EH (cell line): ENCODE measurements at places on chromosomes 7 and 10.

DNA sequence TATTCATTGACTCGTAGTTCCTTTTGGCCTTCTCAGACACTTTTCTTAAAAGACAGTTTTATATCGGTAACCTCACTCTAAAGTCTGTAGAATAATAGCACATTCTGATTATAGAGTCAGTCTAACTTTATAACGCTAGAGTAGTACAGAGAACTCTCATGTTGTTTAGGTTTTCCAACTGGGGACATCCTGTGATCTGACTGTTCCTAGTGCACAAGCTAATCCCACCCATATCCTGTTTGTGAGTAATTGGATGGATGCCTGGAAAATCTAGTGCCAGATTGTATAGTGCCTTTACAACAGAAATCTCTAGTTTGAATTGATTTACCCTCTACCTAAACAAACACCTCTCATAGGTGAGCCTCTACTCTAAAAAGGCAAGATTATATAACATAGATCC lies 107.4 kb downstream of the ZEB1 start:
- DNase-seq = peak; percentile 85

DNA sequence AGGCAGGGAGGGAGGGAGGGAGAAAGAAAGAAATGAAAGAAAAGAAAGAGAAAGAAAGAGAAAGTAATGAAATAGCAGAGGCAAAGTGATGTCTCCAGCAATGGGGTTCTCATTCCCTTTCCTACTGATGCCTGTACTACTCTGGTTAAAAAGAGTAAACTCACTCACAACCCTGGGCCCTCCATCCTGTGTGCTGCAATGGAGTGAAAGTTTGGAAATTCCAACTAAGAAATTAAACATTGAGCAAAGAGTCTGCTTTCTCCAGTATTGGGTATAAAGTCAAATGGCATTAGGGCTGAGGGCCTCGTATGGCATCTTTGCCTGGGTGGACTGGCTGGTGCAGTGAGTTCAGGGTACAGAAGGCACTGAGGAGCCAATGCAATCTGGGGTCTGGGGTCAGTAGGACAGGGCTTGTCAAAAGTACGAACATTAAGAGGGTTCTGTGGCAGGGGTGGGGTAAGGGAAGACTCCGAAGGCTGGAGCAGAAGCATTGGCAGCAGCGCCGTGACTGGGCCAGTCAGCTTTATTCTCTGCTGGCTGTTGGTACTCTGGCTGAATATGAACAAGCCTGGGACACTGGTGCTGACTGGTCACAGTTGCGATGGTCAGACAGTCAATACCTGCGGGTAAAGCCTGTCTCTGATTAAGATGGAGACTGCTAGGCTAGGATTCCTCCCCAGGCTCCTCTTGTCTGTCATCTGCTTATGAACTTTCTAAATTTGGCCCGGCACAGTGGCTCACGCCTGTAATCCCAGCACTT lies 24.1 kb upstream of the TNS3 start:
- DNase-seq = no peak

GRCh38 chr10:128083191-128083895 lies 42.9 kb downstream of the MKI67 start:
- no peak for DNase-seq

GRCh38 chr7:69047151-69047754 lies 551.0 kb upstream of the AUTS2 start:
- no peak for DNase-seq

DNA sequence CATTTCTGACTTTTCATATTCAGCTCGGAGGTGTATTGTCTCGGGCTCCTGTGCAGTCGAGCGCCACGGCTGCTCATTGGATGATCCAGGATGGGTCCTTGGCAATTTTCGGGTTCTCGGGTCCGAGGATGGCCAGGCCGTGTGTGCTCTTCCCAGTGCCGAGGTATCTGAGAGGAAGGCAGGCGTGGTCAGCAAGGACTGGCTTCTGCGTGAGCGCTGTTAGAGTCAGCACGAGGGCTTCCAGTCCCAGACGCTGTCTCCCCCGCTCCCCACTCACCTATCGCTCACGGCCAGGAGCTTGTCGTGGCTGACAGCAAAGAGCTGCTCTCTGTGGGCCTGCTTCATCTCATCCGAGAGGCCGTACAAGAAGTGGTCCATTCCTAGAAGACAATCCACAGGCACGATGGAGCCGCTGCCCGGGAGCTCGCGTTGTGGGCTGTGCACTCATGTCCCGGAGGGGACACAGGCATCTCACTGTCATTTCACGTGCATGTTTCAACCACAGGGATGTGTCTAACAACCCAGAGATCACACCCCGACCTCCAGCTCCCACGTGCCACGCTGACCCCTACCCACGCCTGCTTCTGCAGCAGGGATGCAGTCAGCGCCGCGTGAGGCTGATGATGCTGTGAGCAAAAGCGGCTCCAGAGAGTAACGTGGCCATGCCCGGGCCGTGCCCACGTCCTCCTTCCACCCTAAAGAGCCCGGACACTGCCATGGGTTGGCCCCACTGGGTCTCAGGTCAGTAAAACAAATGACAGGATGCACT lies 34.4 kb downstream of the PITRM1 start:
- DNase-seq = no peak

DNA sequence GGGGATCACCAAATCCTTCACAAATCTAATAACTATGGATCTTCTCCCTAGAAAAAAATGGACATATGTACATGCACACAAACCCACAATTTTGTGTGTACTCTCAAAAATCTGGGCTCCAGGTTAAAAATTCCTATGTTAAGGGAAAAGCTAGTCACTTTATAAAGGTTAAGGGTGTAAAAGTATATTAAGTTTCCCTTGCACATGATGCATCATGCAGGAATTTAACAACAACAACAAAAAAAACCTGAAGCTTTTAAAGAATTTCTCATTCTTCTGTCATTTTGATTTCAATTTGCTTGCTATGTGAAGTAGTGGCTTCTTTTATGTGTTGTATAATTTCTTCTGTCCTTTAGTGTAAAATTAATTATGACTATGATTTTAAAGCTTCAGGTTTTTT lies 123.7 kb downstream of the CNOT4 start:
- DNase-seq = peak; percentile 33

DNA sequence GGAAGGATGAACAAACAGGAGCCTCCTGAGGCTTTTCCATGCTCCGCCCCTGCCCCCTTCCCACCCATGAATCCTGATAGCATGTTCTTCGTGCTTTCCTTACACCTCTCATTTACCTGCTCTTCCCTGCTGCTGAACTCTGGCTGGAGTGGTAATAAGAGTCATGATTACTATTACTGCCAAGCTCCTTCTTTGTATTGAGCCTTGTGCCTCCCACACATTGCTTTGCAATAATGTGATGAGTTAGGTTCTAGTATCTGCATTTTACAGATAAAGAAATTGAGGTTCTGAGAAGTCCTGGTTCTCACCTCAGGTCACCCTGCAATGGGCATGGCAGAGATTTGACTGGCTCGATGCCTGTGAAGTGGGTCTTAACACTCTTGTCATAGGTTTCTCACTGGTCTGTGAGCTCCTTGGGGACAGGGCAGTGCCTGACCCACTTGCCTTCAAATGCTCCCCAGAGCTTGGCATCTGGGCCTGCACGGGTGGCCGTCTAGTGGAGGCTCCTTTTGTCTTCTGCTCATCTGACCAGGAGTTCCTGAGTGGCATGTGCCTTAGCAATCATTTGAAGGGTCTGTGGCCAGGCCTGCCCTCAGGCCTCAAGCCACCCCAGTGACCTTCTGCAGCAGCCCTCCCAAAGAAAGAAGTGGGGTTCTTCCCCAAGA lies 309.2 kb upstream of the ZMIZ1 start:
- no peak for DNase-seq

GRCh38 chr7:47483604-47484273 lies 98.2 kb downstream of the TNS3 start:
- DNase-seq = peak; percentile 34

DNA sequence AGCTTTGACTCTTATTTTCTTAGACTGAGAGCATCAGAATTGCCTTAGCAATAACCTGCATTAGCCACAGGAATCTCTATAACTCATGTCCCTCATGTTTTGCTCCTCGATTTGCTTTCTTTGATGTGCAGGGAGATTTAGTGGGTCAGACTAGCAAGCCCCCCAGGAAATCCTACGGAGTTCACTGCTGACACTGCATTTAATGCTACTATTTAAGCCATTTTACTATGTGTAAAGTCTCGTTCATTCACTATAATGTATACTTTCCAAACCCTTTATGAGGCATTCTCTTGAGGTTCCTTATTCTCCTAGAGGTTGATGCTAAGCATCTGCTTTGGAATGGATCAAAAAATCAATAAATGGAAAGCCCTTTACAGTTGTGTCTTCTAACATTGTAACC lies 28.4 kb downstream of the DYNC1I1 start:
- DNase-seq = no peak

- DNase-seq = no peak
Observed at GRCh38 chr7:26370011-26370410, 78.3 kb downstream of the SNX10 start.

- DNase-seq = peak; percentile 72
Observed at GRCh38 chr7:106737202-106737562, 76.2 kb upstream of the CCDC71L start.

GRCh38 chr10:119131512-119132240 lies 27.8 kb downstream of the DENND10 start:
- peak; percentile 43 for DNase-seq

DNA sequence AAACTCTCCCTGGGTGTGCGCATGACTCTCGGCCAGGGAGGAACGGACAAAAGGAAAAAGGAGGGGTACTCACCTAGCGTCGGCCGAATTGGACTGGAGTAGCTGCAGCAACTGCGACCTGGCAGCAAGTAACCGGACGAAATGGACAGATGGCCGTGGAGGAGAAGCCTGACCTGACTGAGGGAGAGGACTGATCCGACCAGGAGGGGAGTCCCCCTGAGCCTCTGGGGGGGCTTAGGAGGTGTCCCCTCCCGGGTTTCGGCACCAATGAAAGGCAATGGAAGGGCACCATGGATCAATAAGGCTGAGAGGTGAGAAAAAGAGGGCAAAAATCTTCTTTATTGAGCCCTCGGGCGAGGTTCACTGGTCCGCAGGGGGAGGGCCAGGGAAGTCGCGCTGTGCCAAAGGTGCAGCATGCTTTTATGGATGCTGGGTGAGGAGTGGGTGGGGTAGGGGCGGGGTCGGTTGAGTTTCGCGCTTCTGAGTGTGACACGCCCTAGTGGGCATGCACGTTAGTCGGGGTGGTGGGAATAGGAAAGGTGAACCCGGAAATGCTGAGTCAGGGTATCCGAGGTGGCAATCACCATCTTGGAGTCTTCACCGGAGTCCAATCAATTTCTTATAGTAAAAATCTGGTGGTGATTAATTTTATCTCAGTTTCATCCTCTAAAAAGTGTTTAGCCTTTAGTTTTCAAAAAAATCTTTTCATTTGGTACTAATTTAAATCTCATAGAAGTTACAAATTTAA lies 638.5 kb upstream of the DPP6 start:
- DNase-seq = no peak

GRCh38 chr10:78510566-78511323 lies 477.1 kb downstream of the RPS24 start:
- no peak for DNase-seq

- DNase-seq = no peak
Observed at GRCh38 chr7:71995111-71995510, 417.0 kb downstream of the CALN1 start.

GRCh38 chr7:36304099-36304425 lies 85.6 kb upstream of the ANLN start:
- no peak for DNase-seq
